Testis (tissue), 5 donors: ENCODE measurements at places on chromosomes 6 and 20.

- no peak for DNase-seq
Measured at GRCh38 chr6:10383331-10384090, 31.4 kb downstream of the TFAP2A start.

DNA sequence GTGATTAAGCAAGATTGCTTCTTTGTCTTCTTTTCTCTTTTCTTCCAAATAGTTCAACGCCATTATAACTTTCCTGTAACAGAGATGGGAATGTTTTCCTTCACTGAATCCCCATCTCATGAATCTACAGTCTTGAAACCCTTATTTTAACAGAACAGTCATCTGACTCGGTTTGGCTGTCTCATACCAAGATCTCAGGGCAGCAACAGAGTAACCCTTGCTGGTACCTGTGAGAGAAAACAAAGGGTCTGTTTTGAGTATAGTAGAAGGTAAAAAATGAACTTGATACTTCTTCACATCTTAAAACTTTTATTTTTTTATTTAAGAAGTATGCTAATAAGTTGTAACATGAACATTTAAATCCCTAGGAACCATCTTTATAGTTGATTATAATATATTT lies 19.6 kb upstream of the DSE start:
- no peak for DNase-seq

DNA sequence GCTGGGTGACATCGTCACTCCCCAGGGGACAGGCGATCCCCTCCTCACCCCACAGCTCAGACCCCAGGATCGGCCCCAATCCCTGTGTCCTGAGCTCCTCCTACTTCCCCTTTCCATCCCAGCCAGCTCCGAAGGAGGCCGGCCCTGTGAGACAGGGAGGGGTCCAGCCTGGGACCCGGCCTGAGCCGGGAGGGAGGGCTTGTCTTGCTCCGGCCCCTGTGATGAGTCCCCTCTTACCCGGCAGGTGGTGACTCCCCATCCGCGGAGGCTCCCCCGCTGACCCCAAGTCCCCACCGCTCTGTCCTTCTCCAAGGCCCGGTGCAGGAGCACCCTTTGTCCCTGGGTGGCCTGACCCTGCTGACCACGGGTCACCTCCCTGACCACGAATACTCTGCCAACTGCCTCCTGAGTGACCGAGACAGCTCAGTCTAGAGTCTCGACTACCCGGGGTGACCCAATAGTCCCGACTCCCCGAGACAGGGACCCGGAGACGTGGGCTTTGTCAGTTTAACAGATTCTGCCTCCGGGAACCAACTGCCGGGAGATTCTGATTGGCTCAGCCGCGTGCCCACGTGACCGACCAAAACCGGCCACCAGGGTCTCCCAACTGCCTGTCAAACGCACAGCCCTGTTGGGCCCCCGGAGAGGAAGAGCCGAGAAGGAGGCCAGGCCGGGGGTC lies 187.4 kb upstream of the PROKR2 start:
- DNase-seq: peak; percentile 77

- no peak for DNase-seq
Measured at GRCh38 chr6:134056046-134056445, 3.6 kb upstream of the SLC2A12 start.

- no peak for DNase-seq
Measured at GRCh38 chr6:18656506-18656905, 269.4 kb downstream of the RNF144B start.

DNA sequence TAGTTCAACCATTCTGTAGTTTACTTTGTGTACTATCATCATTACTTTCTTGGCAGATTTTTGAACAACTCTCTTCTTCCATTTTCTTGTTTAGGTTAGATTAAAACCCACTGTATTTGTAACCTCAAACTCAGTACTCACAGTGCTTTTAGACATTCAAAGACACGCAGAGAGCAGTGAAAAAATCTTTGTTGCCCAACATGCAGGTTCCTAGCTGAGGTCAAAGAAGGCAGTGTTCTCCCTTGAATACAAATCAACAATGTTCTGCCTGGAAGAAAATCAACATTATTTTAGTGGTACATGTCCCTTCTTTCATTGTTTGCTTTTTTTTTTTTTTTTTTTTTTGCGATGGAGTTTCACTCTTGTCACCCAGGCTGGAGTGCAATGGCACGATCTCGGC lies 11.2 kb downstream of the CYB5R4 start:
- no peak for DNase-seq

DNA sequence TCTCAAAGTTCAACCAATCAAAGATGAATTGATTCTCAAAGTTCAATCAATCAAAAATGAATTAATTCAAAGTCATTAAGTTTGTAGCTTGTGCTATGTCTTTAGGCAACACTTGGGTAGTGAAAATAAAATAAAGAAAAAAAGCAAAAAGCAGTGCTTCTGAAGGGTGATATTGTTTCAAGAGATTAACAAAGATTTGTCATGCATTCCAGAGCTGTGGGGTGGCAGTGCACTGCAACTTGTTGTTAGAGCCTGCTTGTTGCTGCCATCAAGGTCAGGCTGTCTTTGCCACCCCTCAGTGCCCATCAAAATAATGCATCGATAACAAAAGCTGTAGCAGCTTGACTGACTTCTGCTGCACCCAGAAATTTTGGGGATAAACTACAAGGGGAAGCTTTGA lies 128.6 kb downstream of the RNF144B start:
- DNase-seq: no peak

- DNase-seq: no peak
Measured at GRCh38 chr6:84434550-84434949, 207.1 kb upstream of the CEP162 start.

- DNase-seq: peak; percentile 60
Measured at GRCh38 chr6:63571361-63572043, 778 bp upstream of the LOC128125822 start.

GRCh38 chr6:20349225-20349624 lies 52.5 kb upstream of the E2F3 start:
- no peak for DNase-seq

DNA sequence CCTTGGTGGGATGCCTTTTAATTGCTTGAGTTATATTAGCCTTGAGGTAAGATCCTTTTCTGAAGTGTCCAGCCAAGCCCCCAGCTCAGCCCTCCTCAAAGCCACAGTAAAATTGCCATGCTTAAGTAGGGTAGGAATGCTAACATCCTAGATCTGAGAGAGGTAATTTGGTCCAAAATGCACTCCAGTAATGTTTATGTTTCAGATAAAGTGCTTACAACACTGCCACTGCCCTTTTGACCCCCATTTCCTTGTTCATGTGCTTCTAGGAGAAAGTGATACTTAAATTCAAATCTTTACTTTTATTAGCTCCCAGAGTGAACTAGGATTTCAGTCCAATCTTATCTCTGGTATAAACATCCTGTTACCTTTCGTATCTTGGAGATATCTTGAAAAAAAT lies 318.0 kb downstream of the BMP2 start:
- no peak for DNase-seq

DNA sequence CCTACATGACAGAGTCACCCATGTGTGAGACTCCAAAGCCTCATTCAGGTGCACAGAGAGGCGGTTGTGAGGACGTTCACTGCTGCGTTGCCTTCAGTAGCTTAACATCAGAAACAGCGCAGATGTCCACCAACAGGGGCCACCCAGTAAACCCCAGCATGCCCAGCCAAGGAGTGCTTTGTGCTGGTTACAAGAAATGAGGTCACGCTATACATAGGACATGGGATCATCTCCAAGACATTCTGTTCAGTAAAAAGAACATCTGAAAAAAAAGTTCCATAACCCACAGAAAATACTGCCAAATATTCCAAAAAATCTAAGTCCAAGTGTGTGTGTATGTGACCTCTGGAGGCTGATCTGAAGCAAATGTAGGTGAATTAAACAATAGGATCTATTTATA lies 16.0 kb downstream of the SLC52A3 start:
- no peak for DNase-seq

GRCh38 chr20:56957737-56958553 lies 308.5 kb downstream of the BMP7 start:
- DNase-seq: no peak

- DNase-seq: no peak
Measured at GRCh38 chr6:20812776-20813175, 278.5 kb downstream of the CDKAL1 start.
